CD8-positive, alpha-beta memory T cell (primary cell): ENCODE measurements at places on chromosomes 5 and 9. TPM values are rescaled to one million over a fixed set of nuclear protein-coding genes. Genes with fewer than 3 reads are reported as not detected.

FCN1 gene
- 1.6 TPM for total RNA-seq

TOR1B gene
- 24.6 TPM for total RNA-seq

FOXD1 gene
- total RNA-seq, result 0.22 TPM

CFAP157 gene
- total RNA-seq, result not detected

ARHGEF28 gene
- total RNA-seq, result 0.28 TPM

PCDHGB7 gene
- total RNA-seq, result 0.11 TPM

ZNF300 gene
- total RNA-seq, result 0.58 TPM

ADRA1B gene
- not detected for total RNA-seq

NDST1 gene
- total RNA-seq, result 2.8 TPM

ITK gene
- 150 TPM for total RNA-seq

GFI1B gene
- not detected for total RNA-seq

ALDH1A1 gene
- 0.26 TPM for total RNA-seq

TOR2A gene
- 33.7 TPM for total RNA-seq

MRPL22 gene
- total RNA-seq, result 87.2 TPM

ATP6V0E1 gene
- 171 TPM for total RNA-seq

BTF3 gene
- total RNA-seq, result 1,052 TPM

PANK3 gene
- total RNA-seq, result 61.3 TPM

GABRG2 gene
- not detected for total RNA-seq

SLC25A2 gene
- 0.31 TPM for total RNA-seq

SUSD3 gene
- 12.3 TPM for total RNA-seq

SPATA31C1 gene
- total RNA-seq, result not detected

APBA1 gene
- total RNA-seq, result 0.13 TPM

LHX3 gene
- total RNA-seq, result not detected

NEK6 gene
- 63.0 TPM for total RNA-seq

SECISBP2 gene
- total RNA-seq, result 37.0 TPM

FOXD4L3 gene
- total RNA-seq, result not detected

PCDHA5 gene
- total RNA-seq, result not detected
